ENCODE measurements at places on chromosomes 2 and 18. TPM values are rescaled to one million over a fixed set of nuclear protein-coding genes. Genes with fewer than 3 reads are reported as not detected.

DNA sequence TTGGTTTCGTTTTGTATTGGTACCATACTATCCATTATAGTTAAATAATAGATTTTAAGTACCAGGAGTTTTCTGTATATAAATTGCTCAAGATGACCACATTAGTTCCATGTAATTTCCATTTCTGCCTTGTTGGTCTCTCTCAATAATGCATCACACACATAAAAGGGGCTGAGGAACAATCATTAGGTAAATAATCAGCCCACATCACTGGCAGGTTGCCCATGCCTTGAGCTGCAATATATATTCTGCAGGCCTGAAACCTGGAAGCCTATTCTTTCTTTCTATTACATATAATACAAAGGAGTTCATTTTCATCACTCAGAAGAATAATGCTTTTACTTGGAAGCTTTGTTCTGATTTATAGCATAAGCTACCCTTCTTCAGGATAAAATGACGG, 616.1 kb upstream of the PKDCC start:
- H3K27ac ChIP-seq: no peak overlapping the region
- DNase-seq: no peak
- H3K4me3 ChIP-seq: no peak overlapping the region

DNA sequence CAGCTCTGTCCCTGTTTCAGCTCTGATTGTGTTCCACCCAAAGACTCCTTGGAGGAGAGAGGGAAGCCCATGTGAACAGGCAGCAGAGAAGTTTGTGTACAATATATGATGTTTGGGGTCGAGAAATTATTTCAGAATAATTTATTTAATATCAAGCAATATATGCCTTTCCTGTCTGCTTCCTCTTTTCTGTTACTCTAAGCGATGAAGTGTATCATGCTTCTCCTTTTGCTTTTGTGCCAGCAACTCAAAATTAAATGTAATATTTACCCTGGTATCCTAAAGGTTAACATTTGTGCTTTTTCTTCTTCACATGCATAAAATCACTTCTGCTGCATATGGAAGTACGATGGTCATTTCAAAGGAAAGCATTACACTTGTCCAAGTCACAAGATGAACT, 2.4 kb upstream of the NTSR2 start:
- no peaks in the 10 kb centered on the region for H3K36me3 ChIP-seq
- no peak overlapping the region for H3K27ac ChIP-seq
- H3K4me3 ChIP-seq: no peak overlapping the region

DNA sequence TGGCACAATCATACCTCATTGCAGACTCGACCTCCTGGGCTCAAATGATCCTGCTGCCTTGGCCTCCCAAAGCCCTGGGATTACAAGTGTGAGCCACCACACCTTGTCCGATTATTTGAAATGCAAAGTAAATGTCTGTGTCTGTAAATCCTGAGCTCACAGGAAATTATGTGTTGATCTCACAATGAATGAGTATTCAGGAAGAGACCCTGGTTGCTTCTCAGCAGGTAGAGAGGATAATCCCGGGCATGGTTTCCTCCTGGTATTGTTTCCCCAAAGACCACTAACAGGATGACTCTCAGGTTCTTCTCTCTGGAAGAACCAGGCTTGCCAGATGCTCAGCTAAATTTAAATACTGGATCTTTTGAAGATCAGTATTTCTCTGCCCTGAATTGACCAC, 147.6 kb downstream of the LDLRAD4 start:
- DNase-seq: no peak
- H3K36me3 ChIP-seq: no peaks in the 10 kb centered on the region
- H3K4me1 ChIP-seq: peaks cover 23% of the 10 kb centered on the region
- no peaks in the 10 kb centered on the region for H3K27me3 ChIP-seq
- no peak overlapping the region for H3K4me3 ChIP-seq
- H3K27ac ChIP-seq: no peak overlapping the region

- no peak for DNase-seq
- H3K36me3 ChIP-seq: no peaks in the 10 kb centered on the region
- H3K27me3 ChIP-seq: peaks cover 5% of the 10 kb centered on the region
- H3K4me3 ChIP-seq: no peak overlapping the region
- H3K4me1 ChIP-seq: no peaks in the 10 kb centered on the region
- no peak overlapping the region for H3K27ac ChIP-seq
These were observed 130.7 kb downstream of the CCBE1 start for GRCh38 chr18:59566533-59566971.

- no peaks in the 10 kb centered on the region for H3K4me1 ChIP-seq
- H3K27ac ChIP-seq: no peak overlapping the region
- no peaks in the 10 kb centered on the region for H3K36me3 ChIP-seq
- H3K4me3 ChIP-seq: no peak overlapping the region
- H3K27me3 ChIP-seq: no peaks in the 10 kb centered on the region
These were observed 851.8 kb upstream of the CRIM1 start for GRCh38 chr2:35503738-35504199.

DNA sequence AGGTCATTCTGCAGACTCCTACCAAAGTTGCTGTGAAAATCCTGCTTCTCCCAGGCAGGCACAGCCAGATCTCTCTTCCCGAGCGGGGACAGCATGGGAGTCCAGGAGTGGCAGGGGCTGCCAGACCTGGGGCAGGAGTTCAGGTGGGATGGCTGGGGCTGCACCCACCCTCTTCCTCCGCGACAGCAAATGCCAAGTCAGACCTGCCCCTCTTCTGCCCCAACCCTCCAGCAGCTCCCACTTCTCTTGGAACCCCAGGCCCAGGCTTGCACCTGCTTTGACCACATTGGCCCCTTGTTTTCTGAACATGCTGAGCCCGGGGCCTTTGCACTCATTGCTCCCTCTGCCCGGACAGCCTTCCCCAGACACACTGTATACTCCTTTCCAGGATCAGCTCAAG, 288.2 kb upstream of the HS6ST1 start:
- DNase-seq: no peak
- no peaks in the 10 kb centered on the region for H3K4me1 ChIP-seq
- H3K36me3 ChIP-seq: no peaks in the 10 kb centered on the region
- no peak overlapping the region for H3K4me3 ChIP-seq
- H3K27me3 ChIP-seq: no peaks in the 10 kb centered on the region

DNA sequence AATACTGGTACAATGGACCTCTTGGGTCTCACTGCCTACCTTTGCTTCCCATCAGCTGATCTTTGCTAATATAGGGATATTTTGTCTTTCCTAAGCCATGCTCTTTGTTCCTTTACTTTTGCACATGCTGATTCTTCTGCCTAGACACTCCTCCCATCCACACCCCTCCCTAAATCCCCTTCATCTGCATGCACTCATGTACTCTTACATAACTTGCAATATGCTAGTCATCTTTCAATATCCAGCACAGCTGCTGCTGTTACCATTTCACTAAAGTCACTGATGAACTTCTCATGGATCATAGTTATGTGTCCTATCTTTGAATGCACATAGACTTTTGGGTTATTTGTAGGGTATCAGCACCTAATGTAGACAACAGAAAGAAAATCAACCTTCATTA, 18.5 kb upstream of the DTNA start:
- H3K27ac ChIP-seq: no peak overlapping the region
- H3K4me1 ChIP-seq: no peaks in the 10 kb centered on the region
- H3K36me3 ChIP-seq: no peaks in the 10 kb centered on the region
- H3K27me3 ChIP-seq: peaks cover 10% of the 10 kb centered on the region
- DNase-seq: no peak
- H3K4me3 ChIP-seq: no peak overlapping the region

GRCh38 chr2:33598561-33599174, 431 bp downstream of the FAM98A start:
- peaks cover 12% of the 10 kb centered on the region for H3K36me3 ChIP-seq
- H3K27ac ChIP-seq: peak overlapping the region; percentile 95
- H3K4me1 ChIP-seq: peaks cover 21% of the 10 kb centered on the region
- peak; percentile 63 for DNase-seq

DNA sequence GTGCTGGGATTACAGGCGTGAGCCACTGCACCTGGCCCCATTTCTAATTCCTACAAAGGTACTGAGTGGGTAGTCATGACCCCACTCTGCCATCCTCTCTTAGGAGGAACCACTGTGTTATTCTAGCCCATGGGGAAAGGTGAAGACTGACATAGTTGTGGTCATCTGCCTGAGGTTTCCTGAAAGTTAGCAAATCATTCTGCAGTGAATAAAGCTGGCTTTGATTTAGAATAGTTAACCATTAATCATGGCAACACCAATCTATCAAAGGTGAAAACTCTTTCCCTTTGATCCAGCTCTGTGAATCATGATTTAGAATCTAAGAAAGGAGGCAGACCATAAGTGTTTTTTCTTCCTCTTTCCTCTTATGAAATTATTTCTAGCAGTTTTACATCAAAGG, 50.8 kb downstream of the SUMO1 start:
- no peak for DNase-seq
- H3K36me3 ChIP-seq: no peaks in the 10 kb centered on the region
- peaks cover 25% of the 10 kb centered on the region for H3K27me3 ChIP-seq
- H3K4me1 ChIP-seq: no peaks in the 10 kb centered on the region

DNA sequence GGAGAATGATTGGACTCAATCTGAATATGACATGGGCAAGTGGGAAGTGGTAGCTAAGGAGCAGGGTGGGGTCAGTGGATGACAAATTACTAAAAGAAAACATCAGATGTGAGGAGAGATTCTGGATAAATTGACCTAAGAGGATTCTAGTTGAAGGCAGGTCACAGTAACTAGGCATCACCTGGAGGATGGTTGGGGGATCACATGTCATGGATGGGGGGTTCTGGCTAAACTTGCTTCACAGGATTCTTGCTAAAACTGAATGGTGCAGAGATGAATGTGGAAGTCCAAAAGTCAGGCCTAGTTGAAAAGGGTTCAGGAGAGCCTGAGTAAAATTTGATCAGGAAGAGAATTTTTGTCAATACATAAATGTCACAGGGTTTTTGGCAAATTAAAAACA, 18.3 kb downstream of the CLHC1 start:
- H3K27me3 ChIP-seq: no peaks in the 10 kb centered on the region
- H3K4me1 ChIP-seq: no peaks in the 10 kb centered on the region
- no peak overlapping the region for H3K4me3 ChIP-seq
- peaks cover 2% of the 10 kb centered on the region for H3K36me3 ChIP-seq
- no peak for DNase-seq

DNA sequence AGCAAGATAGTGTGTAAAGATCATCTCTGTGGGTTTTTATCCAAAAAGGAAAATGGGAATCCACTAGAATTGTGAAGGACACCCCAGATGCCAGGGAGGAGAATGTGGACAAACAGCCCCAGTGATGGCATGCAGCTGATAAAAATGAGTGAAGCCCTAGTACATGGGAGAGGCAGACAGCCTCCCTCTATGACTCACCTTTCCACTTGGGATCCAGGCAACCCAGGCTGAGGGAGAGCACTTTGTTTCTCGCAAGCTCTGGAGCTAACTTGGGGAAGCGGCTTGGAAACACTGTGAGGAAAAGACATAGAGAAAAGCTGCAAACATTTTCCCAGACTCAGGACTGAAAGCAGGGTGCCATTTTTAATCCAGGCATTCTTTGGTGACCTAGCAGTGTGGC, 5.3 kb upstream of the FLACC1 start:
- DNase-seq: no peak
- H3K36me3 ChIP-seq: peaks cover 22% of the 10 kb centered on the region
- no peak overlapping the region for H3K27ac ChIP-seq
- peaks cover 26% of the 10 kb centered on the region for H3K4me1 ChIP-seq

GRCh38 chr2:121791801-121792221, 36.4 kb downstream of the TSN start:
- no peak overlapping the region for H3K27ac ChIP-seq
- peaks cover 7% of the 10 kb centered on the region for H3K27me3 ChIP-seq
- H3K4me3 ChIP-seq: no peak overlapping the region
- H3K4me1 ChIP-seq: no peaks in the 10 kb centered on the region

- H3K27me3 ChIP-seq: no peaks in the 10 kb centered on the region
- H3K36me3 ChIP-seq: no peaks in the 10 kb centered on the region
- no peak for DNase-seq
- peaks cover 4% of the 10 kb centered on the region for H3K4me1 ChIP-seq
- no peak overlapping the region for H3K27ac ChIP-seq
- H3K4me3 ChIP-seq: no peak overlapping the region
These were observed 19.8 kb upstream of the BZW1 start for GRCh38 chr2:200791905-200792304.

GRCh38 chr2:170525566-170525900, 189.6 kb upstream of the SP5 start:
- no peak for DNase-seq
- H3K36me3 ChIP-seq: no peaks in the 10 kb centered on the region
- no peak overlapping the region for H3K4me3 ChIP-seq
- H3K27ac ChIP-seq: no peak overlapping the region
- H3K27me3 ChIP-seq: peaks cover 16% of the 10 kb centered on the region

GRCh38 chr18:12336171-12336613, 28.2 kb downstream of the TUBB6 start:
- no peak overlapping the region for H3K4me3 ChIP-seq
- H3K27me3 ChIP-seq: no peaks in the 10 kb centered on the region
- H3K36me3 ChIP-seq: peaks cover 32% of the 10 kb centered on the region
- H3K27ac ChIP-seq: no peak overlapping the region
- DNase-seq: no peak

- H3K4me1 ChIP-seq: no peaks in the 10 kb centered on the region
- no peak overlapping the region for H3K4me3 ChIP-seq
- no peak for DNase-seq
- H3K36me3 ChIP-seq: no peaks in the 10 kb centered on the region
These were observed 34.9 kb downstream of the SLC38A11 start for GRCh38 chr2:164920430-164920829.

DNA sequence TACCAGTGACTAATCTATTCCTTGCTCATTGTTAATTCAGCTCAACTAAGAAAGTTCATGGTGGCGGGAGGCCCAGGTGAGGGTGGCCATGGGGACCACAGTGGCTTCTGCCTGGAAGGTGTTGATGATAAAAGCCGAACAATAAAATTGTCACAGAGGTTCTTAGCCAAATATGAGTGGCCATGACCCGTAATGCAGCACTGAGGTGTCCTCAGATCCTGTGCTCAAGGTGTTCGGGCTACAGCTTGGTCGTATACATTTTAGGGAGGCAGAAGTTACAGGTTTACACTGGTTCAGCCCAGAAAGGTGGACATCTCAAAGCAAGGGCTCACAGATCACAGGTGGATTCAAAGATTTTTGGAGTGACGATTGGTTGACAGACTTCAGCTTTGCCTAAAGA, 98.5 kb upstream of the SNTG2 start:
- no peak overlapping the region for H3K27ac ChIP-seq
- no peak for DNase-seq
- H3K27me3 ChIP-seq: no peaks in the 10 kb centered on the region
- H3K36me3 ChIP-seq: peaks cover 12% of the 10 kb centered on the region

GRCh38 chr2:86157009-86157556, 38.2 kb downstream of the IMMT start:
- no peaks in the 10 kb centered on the region for H3K27me3 ChIP-seq
- H3K27ac ChIP-seq: no peak overlapping the region
- no peak for DNase-seq

GRCh38 chr2:155839991-155840390, 492.5 kb downstream of the NR4A2 start:
- no peak for DNase-seq
- no peaks in the 10 kb centered on the region for H3K36me3 ChIP-seq
- no peak overlapping the region for H3K27ac ChIP-seq
- no peaks in the 10 kb centered on the region for H3K4me1 ChIP-seq

TMEFF2 gene
- total RNA-seq: not detected

RGPD8 gene
- total RNA-seq: 14.9 TPM

GPR35 gene
- 7.6 TPM for total RNA-seq

DNAJC5G gene
- not detected for total RNA-seq

GREB1 gene
- total RNA-seq: 0.52 TPM

UGT1A8 gene
- total RNA-seq: not detected

NCOA1 gene
- 19.2 TPM for total RNA-seq

GIGYF2 gene
- total RNA-seq: 45.2 TPM

SLC16A14 gene
- 1.2 TPM for total RNA-seq

RIT2 gene
- total RNA-seq: not detected

HOXD13 gene
- total RNA-seq: not detected

MYO3B gene
- 0.08 TPM for total RNA-seq

TPO gene
- not detected for total RNA-seq

RNF144A gene
- 29.7 TPM for total RNA-seq

MYL1 gene
- total RNA-seq: not detected

CAVIN2 gene
- total RNA-seq: not detected

TUBA3E gene
- not detected for total RNA-seq

CFAP65 gene
- not detected for total RNA-seq

ANKRD36 gene
- 16.8 TPM for total RNA-seq

HOXD3 gene
- not detected for total RNA-seq
